ENCODE measurements at places on chromosomes 3 and 15.

GRCh38 chr15:43552986-43553385 is 35.6 kb downstream of the MAP1A start:
- DNase-seq: no peak

- DNase-seq: no peak
These were observed 6.0 kb downstream of the CHCHD4 start for GRCh38 chr3:14118400-14119381.

DNA sequence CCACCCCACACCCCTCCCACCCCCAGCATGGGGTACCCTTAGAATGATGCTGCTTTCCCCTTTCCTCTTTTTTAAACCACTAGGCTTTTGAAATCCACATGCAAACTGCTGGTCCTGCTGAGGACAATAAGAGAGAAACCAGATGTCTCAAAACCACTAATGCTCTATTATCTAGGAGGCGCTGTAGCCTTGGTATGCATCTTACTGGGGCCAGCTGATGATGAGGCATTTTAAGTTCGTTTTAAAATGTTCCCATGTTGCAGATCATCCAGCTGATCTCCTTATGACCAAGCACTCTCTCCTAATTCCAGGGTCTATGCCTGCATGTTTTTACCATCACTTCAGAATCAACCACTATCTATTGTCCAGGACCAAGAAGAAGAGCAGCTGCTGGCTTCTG is 1.3 kb downstream of the NME9 start:
- no peak for DNase-seq

GRCh38 chr3:63086190-63086589 is 191.9 kb upstream of the SYNPR start:
- DNase-seq: no peak

GRCh38 chr3:120417272-120417911 is 33.4 kb downstream of the FSTL1 start:
- DNase-seq: peak; percentile 93

GRCh38 chr3:172384836-172385235 is 63.4 kb downstream of the GHSR start:
- no peak for DNase-seq

DNA sequence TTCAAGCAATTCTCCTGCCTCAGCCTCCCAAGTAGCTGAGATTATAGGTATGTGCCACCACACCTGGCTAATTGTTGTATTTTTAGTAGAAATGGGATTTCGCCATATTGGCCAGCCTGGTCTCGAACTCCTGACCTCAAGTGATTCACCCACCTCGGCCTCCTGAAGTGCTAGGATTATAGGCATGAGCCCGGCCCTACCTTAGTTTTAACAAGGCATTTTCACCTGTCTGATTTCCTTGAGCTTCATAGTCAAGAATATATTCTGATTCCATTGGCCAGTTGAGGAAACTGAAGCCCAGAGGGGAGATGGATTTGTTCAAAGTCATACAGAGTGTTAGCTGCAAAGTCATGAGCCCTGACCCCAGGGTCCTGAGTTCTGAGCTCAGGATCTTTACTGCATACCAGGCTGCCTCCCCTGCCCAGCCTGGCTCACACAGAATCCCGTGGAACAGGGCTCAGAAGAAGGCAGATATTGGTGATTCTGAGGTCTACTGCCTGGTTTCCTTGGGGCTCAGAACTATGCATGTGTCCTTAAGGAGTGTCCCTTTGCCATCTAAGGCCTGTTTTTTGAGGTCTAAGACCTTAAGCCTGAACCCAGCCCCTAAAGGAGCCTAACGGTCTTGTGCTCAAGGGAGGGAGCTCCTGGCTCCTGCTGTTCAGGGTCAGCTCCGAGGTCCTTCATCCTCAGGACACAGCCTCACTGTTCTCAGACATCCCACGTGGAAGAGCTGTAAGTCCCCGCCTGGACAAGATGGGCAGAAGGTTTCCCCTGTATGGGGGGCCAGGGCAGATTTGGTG is 134.4 kb downstream of the SMAD6 start:
- DNase-seq: no peak

DNA sequence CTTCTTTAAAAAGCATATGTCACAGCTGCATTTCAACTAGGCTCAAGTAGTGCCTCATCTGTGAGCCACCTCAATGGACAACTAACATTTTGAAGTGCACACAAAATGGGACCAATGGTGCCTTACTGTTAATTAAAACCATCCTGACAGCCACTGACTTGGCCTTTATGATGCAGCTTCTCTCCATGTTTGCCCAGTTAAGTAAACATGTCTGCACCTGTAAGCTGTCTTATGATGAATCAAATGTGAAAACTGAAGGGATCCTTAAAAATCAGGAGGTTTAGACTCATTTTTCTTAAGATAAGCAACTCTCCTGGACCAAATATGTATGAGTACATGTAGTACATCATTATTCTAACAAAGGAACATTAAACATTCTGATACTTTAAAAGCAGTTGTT is 861.6 kb downstream of the ROBO1 start:
- no peak for DNase-seq

GRCh38 chr3:169835533-169835932 is 22.8 kb upstream of the LRRC34 start:
- DNase-seq: no peak

DNA sequence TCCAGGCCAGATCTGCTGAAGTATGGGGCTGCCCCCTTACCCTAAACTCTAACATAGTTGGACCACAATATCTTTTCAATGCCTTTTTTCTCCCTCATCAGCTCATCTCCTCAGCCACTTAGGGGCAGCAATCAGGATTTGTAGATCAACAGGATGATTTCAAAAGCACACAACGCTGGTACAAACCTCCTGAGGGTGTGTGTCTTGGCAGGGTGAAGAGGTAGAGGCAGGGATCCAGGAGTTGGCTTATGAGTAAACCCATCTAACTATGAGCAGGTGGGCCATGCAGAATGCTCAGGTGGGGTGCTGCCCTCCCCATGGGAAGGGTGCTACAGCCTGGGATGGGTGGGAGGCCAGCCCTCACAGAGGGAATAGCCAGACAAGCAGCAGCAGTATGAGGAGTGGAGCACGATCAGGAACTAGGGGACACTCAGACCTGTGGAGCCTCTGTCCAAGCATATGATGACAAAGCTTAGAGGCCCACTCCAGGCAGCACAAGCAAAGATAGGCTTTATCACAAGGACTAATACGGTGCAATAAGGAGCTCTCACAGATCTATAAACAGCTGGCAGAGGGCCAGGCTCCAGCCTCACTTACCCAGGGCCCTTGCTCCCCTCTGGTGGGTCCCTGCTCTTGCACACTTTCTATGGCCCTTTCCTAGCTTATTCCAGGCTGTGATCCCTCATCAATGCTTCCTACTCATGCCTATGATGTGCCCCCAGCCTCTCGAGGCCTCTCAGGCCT is 32.2 kb downstream of the IL20RB start:
- no peak for DNase-seq

- no peak for DNase-seq
These were observed 80.6 kb downstream of the RBPMS2 start for GRCh38 chr15:64694816-64695215.

DNA sequence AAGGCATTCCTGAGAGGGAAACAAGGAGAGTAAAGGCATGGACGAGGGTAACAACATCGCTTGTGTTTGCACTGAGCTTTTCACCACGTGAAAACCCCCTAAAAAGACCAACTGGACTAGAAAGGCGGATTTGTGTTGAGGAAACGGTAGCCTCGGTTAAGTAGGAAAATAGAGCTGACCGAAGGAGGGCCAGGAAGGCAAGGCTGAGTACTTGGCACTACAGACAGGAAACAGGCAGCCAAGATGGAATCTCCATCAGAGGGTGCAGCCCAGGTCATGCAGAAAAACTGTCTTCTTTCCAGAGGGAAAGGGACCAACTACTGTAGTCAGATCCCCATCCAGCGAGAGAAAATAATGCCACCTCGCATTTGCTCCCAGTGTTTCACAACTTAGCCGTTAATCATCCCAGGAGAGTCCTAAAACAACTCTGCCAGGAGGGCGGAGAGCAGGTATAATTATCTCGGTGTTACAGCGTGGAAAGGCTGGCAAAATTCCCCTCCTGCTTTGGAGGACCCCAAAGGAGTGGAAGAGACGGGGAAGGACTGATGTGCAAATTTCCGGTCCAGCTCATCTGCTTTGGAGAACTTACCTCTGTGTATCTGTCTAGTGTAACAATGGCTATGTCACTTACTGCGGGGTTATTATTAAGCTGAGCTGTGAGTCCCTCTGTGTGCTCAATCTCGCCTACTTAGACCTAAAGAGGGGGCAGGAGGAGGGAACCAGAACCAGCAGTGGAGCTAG is 77.2 kb downstream of the MYO1E start:
- DNase-seq: no peak

GRCh38 chr15:56731548-56731947 is 1.8 kb downstream of the ZNF280D start:
- DNase-seq: no peak

DNA sequence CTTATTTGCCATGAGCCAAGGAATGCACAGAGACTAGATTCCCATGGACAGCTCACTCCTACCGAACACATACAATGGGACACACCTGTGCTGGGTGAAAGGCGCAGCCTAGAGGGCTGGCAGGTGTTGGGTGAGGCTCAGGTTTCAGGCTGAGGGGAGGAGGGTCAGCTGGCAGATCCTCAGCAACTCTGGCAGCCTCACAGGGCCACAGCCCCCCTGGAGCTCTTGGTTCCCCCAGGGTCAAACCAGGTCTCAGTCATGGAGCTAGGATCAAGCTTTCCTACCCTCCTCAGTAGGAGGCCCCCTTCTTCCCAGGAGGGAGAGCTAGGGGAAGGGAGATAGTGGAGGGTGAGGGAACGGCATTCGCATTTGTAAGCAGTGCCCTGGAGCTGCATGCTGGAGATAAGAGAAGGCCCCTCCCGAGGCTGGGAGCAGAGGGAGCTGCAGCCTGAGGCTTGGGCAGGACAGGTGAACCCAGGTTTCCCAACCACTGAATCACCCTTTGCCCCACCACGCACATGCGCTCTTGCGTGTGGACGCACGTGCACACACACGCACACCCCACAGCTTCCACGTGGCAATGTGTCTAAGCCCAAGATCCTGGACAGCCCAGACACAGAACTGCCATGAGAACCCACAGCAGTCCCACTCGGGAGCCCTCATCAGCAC is 26.3 kb upstream of the TFRC start:
- no peak for DNase-seq

- DNase-seq: no peak
These were observed 8.8 kb upstream of the FAM174B start for GRCh38 chr15:92664178-92664900.

DNA sequence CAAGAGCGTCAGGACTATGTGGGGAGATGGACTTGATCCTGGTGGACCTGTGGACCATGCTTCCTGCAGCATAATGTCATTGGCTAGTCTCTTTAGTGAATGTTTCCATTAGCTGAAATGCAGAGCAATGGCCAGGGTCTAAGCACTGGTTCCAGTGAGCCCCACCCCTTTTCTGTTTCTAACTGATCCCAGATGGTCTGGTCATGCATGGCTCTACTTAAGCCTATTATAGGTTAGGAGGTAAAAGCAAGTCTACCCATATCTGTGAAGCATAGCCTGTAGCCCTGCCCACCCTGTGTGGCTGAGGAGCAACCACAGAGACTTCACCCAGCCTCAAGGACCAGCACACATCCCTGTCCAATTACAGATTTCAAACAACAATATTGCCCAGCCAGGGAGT is 419.2 kb downstream of the ZNF385D start:
- no peak for DNase-seq

- DNase-seq: peak; percentile 6
These were observed 641 bp downstream of the ACVR2B start for GRCh38 chr3:38454178-38454883.

GRCh38 chr3:67657192-67657591 is 2.8 kb upstream of the SUCLG2 start:
- DNase-seq: no peak

DNA sequence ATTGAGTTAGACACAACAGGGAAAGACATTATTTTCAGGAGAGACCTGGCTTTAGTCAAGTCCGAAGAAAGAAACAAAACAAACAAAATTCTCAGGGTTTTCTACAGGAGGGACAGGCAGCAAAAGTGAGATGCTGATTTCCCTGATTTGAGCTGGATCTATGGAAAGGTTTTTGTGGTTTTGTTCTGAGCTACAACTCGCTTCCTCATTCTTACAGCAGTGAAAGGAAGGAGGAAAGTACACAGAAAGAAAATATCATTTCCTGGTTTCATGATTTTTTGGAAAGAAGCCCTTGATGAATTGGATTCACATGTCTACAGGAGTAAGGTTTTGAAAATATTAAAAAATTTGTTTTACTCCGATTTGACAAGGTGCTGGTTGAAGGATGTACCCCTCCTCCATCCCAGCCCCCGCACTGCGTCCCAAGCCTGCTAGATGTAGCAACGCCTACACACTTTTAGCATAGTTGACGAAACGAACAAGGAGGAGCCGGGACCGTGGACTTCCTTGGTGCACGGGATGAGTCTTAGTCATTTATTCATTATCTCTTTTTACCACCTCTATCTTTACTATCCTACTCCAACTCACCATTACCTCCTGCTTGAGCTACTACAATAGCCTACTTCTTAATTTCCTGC is 10.8 kb downstream of the PRICKLE2 start:
- no peak for DNase-seq

DNA sequence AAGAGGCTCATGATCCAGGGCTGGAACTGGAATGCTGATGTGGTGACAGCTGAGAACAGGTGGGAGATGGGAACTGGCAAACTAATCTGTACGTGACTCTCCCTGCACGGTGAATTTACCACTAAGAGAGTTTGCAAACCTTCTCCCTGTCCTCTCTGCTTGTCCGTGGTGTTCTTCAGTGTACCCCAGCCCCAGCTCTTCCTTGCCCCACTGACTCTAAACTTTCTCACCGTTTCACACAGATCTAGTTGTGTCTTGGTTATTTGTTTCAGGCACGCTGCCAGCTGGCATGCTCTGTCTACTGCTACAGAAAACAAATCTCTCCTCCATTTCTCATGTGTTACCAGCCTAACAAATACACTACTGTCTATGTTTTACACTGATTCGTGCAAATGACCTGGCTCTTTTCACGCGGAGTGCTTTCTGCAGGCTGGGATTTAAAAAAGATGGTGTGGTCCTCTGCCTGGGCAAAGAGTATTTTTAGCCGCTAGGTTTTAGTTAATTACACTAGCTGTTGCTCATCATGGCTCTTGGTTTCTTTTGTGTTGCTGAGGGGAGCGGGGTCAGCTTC is 192.7 kb upstream of the LRIG1 start:
- no peak for DNase-seq

DNA sequence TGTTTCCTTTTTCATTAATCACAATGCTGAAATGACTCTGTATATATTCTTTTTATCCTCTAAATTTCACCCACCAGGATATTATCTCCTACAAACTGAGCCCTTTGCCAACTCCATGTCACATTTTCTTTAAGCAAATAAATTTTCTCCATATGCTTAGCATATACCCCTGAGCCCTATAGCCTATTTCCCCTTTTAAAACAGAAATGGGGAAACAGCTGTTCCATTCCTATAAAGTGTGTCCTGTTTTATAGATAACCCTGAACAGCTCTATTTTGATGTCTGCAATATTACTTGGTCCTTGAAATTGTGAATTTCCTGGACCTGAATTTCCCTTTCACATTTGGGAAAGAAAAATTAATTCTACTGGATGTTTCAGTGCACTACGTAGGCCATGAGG is 15.6 kb upstream of the FILIP1L start:
- DNase-seq: no peak

GRCh38 chr15:78987556-78988360 is 42.9 kb upstream of the CTSH start:
- no peak for DNase-seq
